ENCODE measurements at places on chromosomes 6 and 20.

DNA sequence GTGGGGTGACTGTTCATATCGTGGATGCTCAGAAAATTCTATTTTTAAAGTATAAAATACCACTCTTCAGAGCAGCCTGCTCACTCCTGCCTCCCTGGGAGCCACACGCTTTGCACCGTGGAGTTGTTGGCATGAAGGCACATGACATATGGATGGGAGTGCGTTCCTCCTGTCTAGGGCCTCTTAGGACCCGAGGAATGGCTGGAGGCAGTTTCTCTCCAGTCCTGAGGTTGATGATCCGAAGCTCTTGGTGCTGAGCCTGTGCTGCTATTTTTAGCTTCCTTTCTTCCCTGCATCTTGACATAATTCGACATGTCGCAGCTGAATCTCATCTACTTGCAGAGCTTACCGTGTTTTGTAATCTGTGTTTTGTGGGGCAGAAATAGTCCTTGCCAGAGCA lies 73.9 kb downstream of the PHACTR3 start:
- DNase-seq = no peak

DNA sequence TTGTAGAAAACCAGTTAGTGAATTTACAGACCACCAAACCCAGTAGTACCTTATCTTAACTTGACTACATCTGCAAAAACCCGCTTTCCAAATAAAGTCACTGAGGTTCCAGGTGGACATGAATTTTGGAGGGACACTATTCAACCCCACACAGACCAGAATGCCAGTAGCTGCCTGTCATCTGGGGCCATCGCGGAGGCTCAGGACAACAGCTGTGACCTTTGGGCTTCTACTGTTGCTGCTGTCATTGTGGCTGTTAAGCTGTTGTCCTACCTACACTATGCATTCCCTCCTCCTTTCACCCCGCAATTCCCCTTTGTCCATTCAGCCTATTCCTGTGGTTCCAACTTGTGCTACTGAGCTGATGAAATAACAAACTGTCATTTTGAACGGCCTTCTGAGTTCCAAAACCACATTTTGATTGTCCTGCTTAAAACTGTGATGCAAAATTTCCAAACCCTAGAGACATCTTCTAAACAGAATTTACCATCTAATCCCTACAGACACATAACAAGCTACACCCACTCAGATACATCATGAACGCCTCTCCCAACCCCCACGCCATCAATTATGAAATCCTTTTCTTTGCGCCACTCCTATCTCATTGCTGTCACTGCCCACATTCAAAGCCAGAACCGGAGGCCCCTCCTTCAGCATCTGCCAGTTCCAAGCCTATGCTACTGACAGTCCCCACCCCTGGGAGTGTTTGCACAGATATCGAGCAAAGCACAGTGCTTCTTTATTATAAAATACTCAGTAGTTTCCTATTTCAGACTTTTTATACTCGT lies 125.0 kb downstream of the C6orf118 start:
- DNase-seq = no peak

DNA sequence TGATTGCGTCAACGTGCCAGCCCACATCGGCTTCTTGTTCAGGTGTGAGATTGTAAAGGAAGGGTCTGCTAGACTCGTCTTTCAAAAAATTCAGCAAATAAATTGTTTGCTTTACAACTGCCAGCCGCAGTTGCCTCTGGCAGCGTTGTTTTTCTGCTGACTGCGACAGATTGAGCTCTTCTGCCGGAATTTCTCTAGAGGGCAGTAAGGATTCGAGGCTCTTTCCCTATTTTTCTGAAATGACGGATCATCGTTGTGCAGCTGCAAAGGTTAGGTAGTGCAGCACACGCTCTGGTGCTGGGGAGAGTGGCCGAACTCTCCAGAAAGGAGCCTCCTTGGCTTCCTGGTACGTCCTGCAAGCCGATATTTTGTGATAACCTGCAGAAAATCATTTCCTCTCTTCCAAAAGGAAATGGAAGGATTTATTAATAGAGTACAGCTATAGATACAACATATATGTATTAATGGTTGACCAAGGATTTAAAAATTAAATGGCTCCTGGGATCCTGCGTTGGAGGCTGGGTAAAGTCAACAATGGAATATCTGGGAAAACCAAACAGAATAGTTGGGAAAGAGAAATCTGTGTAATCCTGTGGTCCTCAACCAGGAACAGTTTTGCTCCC lies 121.9 kb upstream of the ZFP64 start:
- no peak for DNase-seq

GRCh38 chr6:35786810-35787209 lies 6.0 kb downstream of the CLPSL1 start:
- no peak for DNase-seq

DNA sequence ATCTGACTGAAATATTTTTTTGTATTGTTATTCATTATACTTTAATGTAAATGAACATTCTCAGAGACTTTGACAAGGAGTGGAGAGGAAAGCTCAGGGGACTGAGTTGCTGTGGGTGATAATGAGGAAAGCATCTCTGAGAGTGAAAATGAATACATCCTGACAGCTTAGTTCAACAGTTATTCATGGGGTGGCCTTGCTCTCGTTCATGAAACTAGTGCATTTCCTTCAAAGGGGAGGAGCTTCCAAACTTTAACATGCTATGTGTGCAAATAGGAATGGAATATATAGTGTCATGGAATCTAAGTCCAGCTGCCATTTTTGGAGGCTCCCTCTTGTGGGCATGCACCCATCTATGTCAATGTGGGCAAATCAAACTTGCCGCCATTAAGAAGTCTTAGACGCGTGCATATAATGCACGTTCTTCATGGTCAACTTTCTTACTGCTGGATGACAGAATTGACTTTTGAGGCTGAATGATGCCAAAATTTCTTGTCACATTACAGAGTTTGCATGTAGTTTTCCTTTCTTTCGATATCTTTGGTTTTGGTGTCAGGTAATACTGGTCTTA lies 124.3 kb upstream of the TMEM170B start:
- no peak for DNase-seq

DNA sequence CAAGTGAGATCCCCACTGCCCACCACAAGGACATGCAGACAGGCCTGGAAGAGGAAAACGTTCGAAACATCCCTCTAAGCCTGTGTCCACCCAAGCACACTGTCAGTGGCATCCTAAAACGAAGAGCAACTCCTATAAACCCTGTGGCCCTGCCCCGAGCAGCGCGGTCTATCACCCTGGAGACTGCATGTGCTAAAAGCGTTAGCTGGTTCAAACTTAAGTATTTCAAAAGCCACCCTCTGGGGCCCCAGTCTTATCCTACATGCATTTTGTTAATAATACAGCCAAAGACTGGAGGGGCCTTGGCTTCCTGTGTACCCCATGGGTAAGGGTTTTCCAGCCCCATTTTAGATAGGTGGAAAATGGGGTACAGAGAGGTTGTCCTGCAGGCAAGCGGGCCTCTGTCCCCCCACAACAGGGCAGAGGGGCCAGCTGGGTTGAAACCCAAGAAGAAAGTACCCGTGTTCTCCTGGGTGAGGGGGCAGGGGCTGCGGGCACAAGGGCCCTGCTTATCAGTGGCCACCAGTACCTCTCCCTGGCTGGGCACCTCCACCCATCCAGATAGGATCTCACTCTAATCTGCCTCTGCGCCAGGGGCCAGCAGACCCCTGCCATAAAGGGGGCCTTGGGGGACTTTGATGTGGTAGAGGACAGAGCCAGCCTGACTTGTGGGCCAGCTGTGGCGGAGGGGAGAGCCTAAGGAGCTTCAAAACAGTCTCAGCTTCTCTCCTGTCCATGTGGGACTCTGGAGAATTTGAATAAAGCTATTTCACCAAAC lies 28.3 kb downstream of the PREX1 start:
- DNase-seq = no peak

DNA sequence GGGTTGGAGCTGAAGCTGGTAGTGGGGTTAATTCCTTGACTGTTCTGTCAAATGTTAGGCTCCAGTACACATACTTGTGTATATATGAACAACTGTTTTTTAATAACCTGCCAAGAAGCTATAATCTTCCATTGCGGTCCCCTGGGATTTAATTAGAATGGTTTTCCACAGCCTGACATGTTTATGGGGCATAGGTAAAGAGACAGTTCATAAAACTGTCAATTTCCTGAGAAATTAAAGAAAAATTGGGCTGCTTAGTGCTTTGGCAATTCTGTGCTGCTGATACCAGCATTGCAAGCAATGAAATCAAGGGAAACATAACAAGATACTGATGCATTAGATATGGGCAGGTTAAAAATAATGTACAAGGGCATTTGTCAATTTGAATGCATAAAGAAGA lies 314.1 kb upstream of the SLC35B3 start:
- no peak for DNase-seq

Data from activated T-cell treated with anti-CD3 and anti-CD28 coated beads, Interleukin-2, amount 50 U/mL, for 48 hours (primary cell).